A549 treated with dexamethasone at 1 μM for 4 hours (cell line): ENCODE measurements at places on chromosomes 3 and 15. TPM values are rescaled to one million over a fixed set of nuclear protein-coding genes. Genes with fewer than 3 reads are reported as not detected.

ZNF662 gene
- not detected in 5 replicates for total RNA-seq

FBXO22 gene
- total RNA-seq: 64.7 to 84.3 TPM (median 77.5 TPM) in 5 replicates

RTP1 gene
- total RNA-seq: not detected in 5 replicates

KNG1 gene
- 0.07 TPM in 1 of 5 replicates, not detected in the others for total RNA-seq

FSD2 gene
- not detected in 5 replicates for total RNA-seq
